ENCODE measurements at places on chromosomes 16 and 17.

DNA sequence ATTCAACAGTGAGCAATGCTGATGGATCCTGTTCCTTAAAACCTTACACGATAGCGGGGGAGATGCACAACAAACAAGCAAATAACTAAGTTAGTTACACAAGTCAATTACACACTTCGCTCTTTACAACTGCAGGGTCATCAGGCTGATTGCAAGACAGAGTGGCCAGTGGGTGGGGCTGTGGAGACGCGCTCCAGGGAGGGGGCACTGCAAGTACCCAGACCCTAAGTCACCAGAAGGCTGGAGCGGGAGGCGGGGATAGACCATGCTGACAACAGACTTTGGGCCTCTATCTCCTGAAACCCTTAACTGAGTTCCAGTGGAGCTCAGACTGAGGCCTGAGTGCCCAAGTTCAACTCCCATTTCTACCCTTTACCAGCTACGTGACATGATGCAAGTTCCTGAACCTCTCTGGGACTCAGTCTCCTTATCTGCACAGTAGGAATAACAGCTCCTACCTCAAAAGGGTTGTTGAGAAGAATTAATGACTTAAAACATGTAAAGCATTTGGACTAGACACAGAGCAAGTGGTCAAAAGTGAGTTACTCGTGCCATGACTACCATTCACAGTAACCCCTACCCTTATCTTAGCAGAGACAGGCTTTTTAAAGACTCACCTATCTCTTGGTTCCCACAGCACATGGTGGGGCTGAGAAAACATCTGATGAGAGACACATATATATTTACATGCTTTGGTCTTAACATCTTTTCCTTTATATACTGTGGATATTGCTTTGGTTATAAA, 10.4 kb downstream of the CPPED1 start:
- DNase-seq, result no peak

DNA sequence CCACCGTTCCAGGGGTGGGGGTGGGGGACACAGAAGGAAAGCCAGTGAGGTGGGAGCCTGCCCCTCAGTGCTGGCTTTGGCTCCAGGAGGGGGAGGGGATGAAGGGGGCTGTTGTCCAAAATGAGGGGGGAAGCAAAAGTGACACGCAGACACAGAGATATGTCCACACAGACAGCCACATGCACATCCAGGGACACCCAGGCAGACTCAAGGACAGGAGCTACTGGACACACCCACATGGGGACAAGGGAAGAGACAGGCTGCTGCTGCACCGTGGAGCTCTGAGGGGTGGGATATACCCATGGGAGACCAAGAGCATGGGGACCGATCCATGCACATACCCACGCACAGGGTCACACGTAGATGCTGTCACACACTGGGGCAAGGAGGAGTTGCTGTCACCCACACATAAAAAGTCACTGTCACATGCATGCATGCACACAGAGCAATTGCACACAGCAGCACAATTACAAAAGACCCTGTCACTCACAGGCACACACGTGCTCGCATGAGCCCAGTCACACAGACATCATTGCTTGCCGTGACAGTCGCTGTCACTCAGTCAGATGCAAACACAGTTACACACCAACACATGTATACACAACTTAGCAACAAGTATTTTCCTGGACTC, 1.3 kb downstream of the THRA start:
- peak; percentile 22 for DNase-seq

GRCh38 chr17:77378318-77379064, 237.7 kb downstream of the SEC14L1 start:
- no peak for DNase-seq

DNA sequence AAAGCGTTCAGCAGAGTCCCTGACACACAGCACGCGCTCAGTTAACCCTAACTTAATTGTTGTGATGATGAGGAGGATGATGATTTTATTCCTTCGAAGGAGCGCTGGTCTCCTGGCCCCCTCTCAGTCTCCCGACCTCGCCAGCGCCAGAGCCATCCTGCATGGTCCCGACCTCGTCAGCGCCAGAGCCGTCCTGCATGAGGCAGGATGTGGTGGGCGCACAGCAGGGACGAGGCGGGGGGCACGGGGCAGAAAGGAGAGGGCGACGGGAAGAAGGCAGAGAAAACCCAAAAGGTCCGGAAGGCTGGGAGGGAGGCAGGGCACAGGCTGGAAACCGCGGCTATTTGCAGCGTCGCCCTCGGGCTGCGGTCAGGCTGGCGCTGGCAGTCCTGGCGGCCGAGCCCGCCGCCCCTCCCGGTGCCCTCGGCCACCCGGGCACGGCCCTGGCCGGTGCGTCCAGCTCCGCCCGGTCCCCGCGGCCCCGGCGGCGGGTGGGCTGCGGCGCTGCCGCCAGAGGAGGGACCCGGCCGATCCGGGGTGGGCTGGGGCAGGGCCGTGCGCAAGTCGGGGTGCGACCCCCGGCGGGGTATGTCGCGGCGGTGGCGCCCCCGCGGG, 3.0 kb upstream of the TAC4 start:
- DNase-seq, result peak; percentile 19

- DNase-seq, result no peak
These were observed 270.0 kb upstream of the SOX9 start for GRCh38 chr17:71850812-71851211.

GRCh38 chr17:36884495-36885152, 52.7 kb upstream of the LHX1 start:
- no peak for DNase-seq

DNA sequence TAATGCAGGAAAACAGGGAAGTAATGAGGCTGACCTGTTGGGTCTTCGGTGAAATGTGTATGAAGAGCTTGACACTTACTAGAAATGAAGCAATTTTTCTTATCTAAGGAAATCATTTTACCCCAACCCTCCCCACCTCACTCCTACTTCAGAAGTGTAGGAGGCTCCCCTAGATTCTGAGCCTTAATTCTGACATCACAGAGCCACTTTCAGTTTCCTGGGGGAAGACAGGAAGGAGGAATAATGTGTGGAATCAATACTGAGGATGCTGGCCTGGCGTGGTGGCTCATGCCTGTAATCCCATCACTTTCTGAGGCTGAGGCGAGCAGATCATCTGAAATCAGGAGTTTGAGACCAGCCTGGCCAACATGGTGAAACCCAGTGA, 20.3 kb downstream of the FBRS start:
- no peak for DNase-seq

GRCh38 chr16:82454566-82454965, 172.2 kb upstream of the CDH13 start:
- DNase-seq, result no peak

- no peak for DNase-seq
These were observed 64.5 kb downstream of the RBFOX3 start for GRCh38 chr17:79546386-79546785.

- DNase-seq, result no peak
These were observed 51.3 kb downstream of the FTO start for GRCh38 chr16:53755026-53755910.

DNA sequence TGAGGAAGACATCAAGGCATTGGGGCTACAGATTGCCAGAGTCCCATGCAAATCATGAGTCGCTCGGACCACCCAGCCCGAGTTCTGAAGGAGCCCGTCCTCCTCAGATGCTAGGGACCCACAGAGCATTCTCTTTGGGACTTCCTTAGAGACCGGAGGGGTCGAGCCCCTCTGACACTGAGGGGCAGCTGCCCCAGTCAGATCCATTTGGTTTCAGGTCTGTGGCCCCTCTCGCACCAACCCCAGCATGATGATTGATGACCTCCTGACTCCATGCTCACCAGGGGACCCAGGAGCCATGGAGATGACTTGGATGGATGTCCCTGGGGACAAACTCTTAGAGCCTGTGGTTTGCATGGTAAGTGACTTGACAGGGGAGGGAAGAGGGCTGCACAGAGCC, 8.0 kb downstream of the PDF start:
- DNase-seq, result no peak

All from trophoblast cell (in vitro differentiated cells and primary cell).